ENCODE measurements at places on chromosomes 13 and 19.

- ATAC-seq: peak; percentile 22
Observed at GRCh38 chr19:572743-573518, 535 bp downstream of the BSG start.

DNA sequence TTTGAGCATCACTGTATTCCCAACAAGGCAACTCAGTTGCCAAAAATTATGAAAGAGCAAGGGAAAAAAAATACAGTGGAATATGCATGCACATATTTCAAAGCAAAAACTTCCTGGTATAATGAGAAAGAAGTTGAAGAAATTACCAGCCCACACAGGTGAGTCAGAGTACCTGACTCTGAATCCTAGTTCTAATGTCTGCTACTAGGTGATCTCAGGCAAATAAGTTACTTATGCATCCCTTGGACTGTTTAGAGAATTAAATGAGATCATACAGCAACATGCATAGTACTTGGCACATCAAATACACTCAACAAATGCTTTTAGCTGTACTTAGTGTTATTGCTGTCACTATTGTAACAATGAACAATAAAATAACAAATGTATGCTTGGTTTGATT is 144.9 kb downstream of the MIPEP start:
- no peak for ATAC-seq

- no peak for ATAC-seq
Observed at GRCh38 chr13:30580852-30581502, 36.7 kb upstream of the USPL1 start.

DNA sequence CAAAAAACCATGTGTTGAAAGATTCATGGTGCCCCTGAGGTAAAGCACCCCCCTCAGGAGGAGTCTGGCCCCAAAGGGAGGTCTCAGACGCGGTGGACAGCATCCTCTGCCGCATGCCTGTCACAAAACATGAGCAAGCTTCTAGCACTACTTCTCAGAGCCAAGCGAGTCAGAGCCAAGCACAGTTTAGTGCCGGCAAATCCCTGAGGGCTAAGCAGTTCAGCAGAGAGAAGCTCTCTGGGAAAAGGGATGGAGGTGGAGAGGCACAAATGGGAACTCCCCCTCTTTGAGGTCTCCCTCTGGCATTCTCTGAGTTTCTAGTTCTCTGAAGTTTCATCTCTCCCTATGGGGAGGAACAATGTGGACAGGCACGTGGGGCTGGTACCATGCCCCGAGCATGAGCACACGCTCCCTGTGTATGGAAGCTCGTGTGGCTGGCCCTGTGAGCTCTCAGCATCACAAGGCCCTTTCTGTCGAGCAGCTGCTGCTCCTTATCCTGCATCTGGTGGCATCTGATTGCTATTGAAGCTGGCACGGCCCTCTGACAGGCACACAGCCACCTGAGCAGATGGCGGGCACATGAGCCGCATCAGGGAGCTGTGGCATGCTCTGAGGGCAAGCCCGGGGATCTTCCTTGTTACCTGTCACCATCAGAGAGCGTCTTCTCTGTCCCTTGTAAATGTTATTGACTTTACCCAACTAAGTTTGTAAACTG is 325.1 kb downstream of the SLC7A1 start:
- no peak for ATAC-seq

GRCh38 chr13:50801087-50801931 is 42.2 kb downstream of the DLEU7 start:
- ATAC-seq: peak; percentile 56

DNA sequence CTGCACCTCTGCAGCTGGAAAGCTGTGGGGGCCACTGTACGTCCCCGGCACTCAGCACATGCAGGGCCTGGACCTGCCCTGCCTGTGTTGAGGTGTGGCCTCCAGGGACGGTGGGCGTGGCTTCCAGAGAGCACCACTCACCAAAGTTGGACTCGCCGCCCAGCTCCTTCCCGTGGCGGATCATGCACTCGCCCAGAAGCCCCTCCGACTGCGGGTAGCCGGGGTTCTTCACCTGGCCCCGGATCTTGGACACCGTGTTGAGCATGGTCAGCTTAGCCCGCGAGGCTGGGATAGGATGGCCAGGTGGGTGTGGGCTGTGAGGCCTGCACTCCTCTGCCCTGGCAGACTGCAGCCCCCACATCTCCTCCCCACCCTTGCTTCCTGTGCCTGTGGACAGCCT is 22.0 kb downstream of the MPND start:
- ATAC-seq: no peak

DNA sequence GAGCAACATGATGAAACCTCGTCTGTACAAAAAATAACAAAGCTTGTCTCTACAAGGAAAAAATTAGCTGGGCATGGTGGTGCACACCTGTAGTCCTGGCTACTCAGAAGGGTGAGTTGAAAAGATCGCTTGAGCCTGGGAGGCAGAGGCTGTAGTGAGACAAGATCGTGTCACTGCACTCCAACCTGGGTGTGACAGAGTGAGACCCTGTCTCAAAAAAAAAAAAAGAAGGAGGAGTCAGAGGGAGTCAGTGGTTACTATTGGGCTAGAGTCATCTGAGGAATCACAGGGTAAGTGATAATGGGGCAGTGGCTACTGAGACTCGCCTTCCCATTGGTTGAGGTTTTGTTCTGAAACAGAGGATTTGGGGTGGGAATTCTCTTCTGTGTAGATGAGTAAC is 1.9 kb upstream of the GPI start:
- no peak for ATAC-seq

DNA sequence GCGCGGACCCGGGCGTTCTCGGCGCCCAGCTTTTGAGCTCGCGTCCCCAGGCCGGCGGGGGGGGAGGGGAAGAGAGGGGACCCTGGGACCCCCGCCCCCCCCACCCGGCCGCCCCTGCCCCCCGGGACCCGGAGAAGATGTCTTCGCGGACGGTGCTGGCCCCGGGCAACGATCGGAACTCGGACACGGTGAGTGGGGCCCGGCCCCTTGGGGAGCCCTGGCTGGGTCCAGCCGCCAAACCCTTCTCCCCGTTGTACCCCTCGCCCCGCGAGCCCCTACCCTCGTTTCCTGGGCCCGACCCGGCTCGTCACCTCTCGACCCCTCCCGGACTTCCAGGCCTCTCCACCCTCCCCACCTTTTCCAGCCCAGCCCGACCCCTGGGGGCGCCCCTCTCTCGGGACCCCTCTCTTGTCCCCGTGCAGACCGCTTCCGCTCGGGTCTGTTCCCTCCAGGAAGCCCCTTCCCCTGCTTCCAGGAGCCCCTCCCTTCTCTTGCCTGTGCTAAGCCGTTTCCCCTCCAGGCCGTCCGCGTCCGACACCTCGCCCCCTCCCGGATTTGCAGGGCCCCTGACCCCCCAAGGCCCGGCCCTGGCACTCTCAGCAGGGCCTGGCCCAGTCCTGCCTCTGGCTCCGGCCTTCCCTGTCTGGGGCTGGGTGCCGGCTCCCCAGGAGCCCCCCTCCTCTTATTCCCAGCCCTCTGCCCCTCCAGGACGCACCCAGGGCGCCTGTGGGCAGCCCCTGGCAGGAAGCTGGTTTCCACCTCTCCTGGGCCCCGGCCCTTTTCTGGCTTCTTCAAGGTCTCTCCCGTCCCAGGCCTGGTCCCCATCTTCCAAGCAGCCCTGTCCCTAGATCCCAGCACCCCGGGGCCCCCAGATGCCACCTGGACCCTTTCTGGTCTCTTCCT is 632 bp downstream of the MARK4 start:
- ATAC-seq: peak; percentile 48

GRCh38 chr13:42752731-42753130 is 28.7 kb upstream of the FAM216B start:
- no peak for ATAC-seq

GRCh38 chr13:41470196-41470595 is 12.8 kb downstream of the RGCC start:
- no peak for ATAC-seq

- no peak for ATAC-seq
Observed at GRCh38 chr19:33435706-33436359, 62.3 kb downstream of the CEBPG start.
